ENCODE measurements at places on chromosomes 13 and 19.
A peak's percentile ranks its signal among the peaks of the same experiment; 100 is the strongest.

GRCh38 chr13:93715866-93716265 is 489.3 kb downstream of the GPC6 start:
- DNase-seq: no peak

- no peak for DNase-seq
These were observed 6.3 kb downstream of the C19orf12 start for GRCh38 chr19:29708554-29709439.

DNA sequence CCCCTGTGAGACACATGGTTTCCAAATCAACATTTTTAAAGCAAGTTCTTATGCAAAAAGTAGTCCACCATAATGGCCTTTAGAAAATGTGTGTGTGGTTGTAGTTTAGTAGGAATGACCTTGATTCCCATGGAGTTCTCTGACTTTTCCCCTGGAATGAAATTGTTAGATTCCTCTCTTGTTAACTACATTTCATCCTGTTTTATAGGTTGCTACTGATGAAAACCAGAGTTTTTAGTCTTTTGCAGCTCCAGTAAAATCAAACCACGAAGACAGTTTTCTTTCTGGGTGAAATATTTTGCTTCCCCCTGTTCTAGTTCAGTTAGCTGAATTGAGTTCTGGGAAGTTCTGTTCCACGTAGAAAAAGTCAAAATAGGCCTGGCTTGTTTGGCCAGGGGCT is 107.7 kb downstream of the RAB20 start:
- no peak for DNase-seq

DNA sequence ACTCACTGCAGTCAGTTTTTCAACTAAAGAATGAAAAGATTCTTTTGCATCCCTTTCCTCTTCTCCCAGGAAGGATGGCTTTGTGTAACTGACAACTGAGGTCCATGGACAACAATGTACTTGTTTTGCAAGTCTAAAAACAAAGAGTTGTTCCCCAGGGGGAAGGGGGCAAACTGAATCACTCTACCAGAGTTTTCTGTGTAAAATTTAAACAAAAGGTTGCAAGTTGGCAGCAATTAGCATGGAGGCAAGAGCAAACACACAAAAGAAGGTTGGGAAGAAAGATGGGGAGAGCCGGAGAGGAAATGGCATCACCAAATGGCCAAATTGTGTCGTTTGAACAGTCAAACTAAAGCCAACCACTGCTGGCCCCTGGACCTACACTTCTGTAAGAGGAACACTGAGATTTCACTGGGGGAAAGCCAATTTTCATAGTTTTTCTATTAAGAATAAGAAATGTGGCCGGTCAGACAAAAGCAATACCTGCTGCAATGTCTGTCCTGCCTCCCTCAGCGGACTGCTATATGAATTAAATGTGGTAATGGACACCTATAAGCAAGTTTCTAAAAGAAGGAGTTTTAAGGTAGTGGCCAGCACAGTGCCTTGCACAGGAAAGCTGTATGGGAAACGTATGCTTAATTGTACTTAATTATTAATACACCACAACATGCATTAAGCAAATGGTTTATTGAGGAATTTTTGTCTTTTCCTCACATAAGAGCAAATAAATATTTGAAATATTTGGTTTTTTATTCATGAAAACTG is 16.1 kb upstream of the SACS start:
- DNase-seq: no peak

DNA sequence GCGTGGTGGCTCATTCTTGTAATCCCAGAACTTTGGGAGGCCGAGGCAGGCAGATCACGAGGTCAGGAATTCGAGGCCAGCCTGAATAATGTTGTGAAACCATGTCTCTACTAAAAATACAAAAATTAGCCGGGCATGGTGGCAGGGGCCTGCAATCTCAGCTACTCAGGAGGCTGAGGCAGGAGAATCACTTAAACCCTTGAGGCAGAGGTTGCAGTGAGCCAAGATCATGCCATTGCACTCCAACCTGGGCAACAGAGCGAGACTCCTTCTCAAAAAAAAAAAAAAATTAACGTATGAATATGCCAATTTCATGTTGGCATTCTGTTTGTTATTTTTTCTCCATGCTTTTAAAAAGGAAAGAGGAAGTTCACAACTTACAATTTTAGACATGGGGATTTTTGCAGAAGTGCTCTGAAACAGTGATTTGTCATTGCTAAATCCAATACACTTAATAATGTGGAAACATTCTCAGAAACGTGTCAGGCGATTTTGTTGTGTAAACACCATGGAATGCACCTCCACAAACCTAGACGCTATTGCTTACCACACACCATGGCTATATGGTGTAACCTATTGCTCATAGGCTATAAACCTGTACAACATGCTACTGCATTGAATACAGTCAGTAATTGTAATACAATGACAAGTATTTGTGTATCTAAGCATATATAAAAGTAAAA is 115.9 kb upstream of the PCDH20 start:
- peak; percentile 74 for DNase-seq

DNA sequence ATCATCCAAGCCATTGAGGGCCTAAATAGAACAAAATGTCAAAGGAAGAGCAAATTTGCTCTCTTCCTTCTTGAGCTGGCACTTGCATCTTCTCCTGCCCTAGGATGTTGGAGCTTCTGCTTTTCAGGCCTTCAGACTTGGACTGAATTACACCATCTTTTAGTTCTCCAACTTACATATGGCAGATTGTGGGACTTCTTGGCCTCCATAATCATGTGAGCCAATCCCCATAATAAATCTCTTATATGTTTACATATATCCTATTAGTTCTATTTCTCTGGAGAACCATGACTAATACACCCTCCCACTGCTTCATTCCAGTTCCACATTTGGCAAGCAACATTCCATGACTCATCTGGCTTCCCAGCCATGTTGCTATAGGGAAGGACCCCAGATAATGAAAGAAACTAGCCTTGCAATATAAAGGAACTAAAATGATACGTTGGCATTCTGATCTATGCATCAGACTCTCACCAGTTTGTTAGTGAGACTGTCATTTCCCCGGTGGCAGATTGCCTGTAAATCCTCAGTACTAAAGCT is 11.0 kb upstream of the ACOD1 start:
- peak; percentile 94 for DNase-seq

DNA sequence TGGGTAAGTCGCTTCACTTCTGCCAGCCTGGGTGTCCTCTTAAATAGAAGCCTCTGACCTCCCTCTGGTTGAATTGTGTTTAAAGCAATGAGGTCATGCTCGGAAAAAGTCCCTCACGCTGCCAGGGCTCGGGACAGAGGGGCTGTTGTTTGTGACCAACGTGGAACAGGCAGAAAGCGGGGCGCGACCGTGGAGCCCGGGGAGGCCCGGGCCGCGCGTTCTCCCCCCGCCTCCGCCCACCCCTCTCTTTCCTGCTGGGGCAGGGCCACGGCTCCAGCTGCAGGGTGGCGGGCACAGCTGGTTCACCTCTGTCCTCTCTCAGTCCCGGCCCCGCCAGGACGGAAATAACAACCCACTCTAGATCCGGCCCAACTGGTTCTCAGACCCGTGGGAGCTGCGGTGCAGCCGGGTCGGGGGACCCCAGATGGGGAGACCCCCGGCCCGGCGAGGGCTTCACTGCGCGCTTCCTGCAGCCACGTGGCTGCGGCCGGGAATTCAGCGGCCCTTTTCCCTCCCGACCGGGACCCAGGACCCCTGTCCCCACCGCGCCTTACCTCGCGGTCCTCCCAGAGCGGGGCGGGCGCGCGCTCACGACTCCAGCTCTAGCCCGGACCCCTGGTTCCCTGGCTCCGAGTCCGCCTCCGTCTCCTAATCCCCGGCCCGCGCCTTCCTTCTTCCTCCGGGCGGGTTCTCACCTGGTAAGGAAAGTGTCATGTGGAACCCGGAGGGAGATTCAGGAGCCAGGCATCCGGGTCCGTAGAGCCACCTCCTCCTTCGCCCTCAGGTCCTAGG is 1.9 kb downstream of the CDC42EP5 start:
- peak; percentile 42 for DNase-seq

GRCh38 chr19:35214766-35215422 is 13.6 kb downstream of the FAM187B start:
- DNase-seq: no peak

DNA sequence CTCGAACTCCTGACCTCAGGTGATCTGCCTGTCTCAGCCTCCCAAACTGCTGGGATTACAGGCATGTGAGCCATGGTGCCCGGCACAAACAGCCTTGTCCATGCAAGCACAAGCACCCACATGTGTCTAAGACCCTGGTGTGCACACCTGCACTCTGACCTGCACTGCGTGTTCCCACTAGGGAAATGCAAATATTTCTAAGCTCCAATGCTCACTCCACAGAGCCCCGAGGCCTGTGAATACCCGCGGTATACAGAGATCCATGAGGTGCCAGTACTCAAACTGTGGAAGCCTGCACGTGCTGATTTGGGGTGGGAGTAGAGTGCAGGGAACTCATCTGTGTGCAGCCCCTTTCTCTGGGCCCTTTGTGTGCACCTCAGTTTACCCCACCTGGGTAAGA is 14.7 kb downstream of the GADD45B start:
- no peak for DNase-seq

DNA sequence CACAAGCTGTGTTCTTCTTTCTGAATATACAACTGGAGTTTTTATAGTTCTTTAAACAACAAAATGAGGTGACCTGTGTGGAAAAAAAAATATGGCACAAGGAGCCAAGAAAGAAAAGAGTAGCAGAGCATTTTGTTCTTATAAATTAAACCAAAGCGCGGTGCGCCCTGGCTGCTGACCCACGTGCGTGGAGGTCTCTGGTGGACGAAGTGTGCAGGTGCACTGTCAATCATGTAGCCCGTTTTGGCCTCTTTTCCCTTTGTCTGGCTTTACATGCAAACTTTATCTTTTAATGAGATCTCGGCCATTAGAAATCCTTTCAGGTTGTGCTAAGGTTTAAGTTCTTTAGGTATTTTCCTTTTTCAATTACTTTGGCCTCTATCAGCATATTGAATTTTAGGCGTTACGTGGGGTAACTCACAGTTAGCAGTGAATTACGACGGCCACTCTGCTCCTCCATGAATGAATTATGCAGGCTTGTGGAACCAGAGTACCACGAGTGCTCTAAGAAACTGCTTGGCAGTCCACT is 443.9 kb upstream of the SLC10A2 start:
- no peak for DNase-seq

GRCh38 chr19:50676625-50677197 is 27.5 kb downstream of the C19orf81 start:
- DNase-seq: no peak

DNA sequence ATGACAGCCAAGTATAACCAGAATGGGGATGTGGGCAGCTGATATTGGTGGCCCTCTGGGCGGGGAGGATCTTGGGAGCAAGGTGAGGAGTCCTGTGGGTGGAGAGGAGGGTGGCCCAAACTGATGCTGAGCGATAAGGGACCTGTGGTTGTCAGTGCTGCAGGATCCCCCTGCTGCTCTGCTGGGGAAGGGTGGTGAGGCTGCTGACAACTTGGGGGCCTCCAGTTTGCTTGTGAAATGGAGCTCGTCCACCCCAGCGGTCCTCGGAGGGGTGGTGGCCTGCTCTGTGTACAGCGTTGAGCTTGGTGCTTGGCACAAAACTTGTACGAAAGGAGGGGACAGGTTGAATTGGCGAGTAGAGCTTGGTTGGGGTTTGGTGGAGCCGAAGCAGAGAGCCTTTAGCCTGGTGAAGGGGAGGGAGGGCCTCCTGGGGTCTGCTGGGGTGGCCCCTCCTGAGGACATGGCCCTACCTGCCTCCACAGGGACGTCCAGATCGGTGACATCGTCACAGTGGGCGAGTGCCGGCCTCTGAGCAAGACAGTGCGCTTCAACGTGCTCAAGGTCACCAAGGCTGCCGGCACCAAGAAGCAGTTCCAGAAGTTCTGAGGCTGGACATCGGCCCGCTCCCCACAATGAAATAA is 2.9 kb downstream of the RPS11 start:
- DNase-seq: no peak

GRCh38 chr19:18807861-18808331 is 16.8 kb upstream of the COMP start:
- DNase-seq: no peak

- peak; percentile 98 for DNase-seq
These were observed 1.8 kb downstream of the APOC4 start for GRCh38 chr19:44943801-44944249.

- no peak for DNase-seq
These were observed 226.6 kb upstream of the EDNRB start for GRCh38 chr13:78145276-78145675.

GRCh38 chr13:79658333-79658975 is 177.5 kb downstream of the NDFIP2 start:
- no peak for DNase-seq

GRCh38 chr19:8466018-8466417 is 21.2 kb downstream of the HNRNPM start:
- DNase-seq: no peak

- DNase-seq: peak; percentile 71
These were observed 2.5 kb downstream of the PRR36 start for GRCh38 chr19:7871437-7872305.

GRCh38 chr13:75507027-75508001 is 25.3 kb upstream of the TBC1D4 start:
- peak; percentile 33 for DNase-seq

GRCh38 chr13:34738254-34738992 is 203.6 kb upstream of the NBEA start:
- no peak for DNase-seq

All from inflammatory macrophage treated with lipopolysaccharide for 1 hour (primary cell).